ENCODE measurements at places on chromosomes 2 and 18.

GRCh38 chr2:229431327-229431954 lies 160.4 kb upstream of the PID1 start:
- DNase-seq = no peak

- no peak for DNase-seq
Measured at GRCh38 chr2:204264085-204264553, 281.2 kb upstream of the PARD3B start.

GRCh38 chr2:71243634-71244301 lies 16.9 kb upstream of the PAIP2B start:
- DNase-seq = no peak

- DNase-seq = no peak
Measured at GRCh38 chr2:54233832-54234649, 22.0 kb downstream of the TSPYL6 start.

DNA sequence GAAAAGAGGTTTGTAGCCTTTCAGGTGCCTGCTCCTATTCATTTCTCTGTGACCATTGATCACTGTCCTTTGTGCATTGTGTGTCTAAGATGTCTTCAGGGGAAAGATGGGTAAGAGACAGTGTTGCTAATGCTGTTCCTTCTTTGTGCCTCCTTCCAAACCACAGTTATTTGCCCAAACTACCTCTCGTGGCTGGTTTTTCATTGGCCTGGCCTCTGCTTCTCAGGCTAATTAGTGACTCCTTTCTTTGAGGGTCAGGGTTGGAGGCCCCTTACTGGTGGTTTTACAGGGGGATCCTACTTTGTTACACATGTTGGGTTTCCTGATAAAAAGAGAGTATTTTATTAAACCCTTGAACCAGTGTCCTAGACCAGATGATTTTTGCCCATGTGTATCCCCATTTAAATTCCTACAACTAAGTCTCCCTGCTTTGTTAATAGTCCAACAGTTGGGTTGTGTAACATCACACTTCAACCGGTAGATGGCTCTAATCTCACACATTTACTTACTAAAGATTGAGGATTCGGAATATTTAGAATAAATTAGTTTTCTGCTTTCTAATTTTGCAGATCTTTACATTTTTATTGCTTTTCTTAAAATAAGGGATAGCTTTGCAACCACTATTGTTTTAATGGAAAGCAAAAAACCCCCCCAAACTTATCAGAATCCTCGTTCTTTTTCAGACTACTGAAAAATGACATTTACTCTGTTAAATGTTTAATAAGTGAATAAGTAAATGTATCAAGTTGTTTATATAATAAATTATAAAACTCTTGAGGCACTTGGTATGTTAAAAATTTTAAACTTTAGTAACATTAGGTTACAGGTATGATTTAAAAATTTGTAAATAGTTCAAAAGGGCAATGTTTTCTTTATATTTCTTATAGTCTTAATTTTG lies 2.4 kb downstream of the MARS2 start:
- no peak for DNase-seq

GRCh38 chr2:178844269-178844668 lies 37.0 kb upstream of the TTN start:
- DNase-seq = no peak

- DNase-seq = no peak
Measured at GRCh38 chr2:236847538-236848263, 238.0 kb upstream of the COPS8 start.

GRCh38 chr2:96832754-96833507 lies 10.9 kb downstream of the ANKRD23 start:
- no peak for DNase-seq

GRCh38 chr2:134449157-134449556 lies 195.3 kb downstream of the MGAT5 start:
- no peak for DNase-seq

- no peak for DNase-seq
Measured at GRCh38 chr2:65528241-65528574, 95.8 kb upstream of the SPRED2 start.

GRCh38 chr2:31365834-31366505 lies 48.6 kb downstream of the XDH start:
- no peak for DNase-seq

DNA sequence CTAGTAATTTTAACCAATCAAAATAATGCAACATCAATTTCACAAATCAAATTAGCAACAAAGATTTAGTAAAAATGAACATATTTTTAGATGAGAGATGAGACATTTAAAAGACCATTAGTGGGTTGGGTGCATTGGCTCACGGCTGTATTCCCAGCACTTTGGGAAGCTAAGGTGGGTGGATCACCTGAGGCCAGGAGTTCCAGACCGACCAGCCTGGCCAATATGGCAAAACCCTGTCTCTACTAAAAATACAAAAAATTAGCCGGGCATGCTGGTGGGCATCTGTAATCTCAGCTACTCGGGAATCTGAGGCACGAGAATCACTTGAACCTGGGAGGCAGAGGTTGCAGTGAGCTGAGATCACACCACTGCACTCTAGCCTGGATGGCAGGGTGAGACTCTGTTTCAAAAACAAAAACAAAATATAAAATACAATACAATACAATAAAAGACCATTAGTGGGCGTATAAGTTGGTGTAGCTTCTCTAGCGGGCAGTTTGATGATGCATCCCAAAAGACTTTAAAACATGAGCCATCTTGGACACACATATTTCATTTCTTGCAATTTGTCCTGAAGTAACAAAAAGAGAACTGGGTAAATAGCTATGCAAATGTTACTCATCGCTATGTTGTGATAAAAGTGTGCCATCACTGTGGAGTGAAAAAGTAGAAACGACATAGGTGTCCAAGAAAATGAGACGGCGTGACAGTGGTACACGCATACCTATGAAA lies 101.8 kb downstream of the COL6A3 start:
- DNase-seq = no peak

DNA sequence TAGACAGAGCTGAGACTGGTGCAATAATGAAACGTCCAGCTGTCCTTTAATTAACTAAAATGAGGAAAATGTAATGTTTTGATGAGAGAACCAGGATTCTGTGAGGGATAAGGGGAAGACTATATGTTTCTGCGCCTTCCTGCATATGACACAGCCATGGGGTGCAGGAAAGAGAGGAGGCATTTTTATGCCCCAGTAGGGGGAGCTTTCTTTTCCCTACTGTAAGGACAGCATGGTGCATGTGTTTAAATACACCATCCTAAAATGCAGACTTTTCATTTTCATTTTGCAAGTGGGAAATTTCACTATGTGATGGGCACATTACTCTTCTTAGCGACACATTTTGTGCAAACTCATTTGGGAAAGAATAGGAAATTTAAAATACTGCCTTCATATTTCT lies 446.1 kb downstream of the ARHGAP15 start:
- DNase-seq = no peak

GRCh38 chr2:177806025-177806424 lies 266.6 kb downstream of the PDE11A start:
- no peak for DNase-seq

- no peak for DNase-seq
Measured at GRCh38 chr2:219507581-219508443, 6.5 kb upstream of the ASIC4 start.

- no peak for DNase-seq
Measured at GRCh38 chr2:236359426-236360045, 95.3 kb upstream of the ASB18 start.

- no peak for DNase-seq
Measured at GRCh38 chr2:20091305-20091991, 40.0 kb upstream of the LAPTM4A start.

GRCh38 chr2:16249246-16250055 lies 309.1 kb downstream of the MYCN start:
- DNase-seq = no peak

- no peak for DNase-seq
Measured at GRCh38 chr2:16079637-16080036, 139.3 kb downstream of the MYCN start.

DNA sequence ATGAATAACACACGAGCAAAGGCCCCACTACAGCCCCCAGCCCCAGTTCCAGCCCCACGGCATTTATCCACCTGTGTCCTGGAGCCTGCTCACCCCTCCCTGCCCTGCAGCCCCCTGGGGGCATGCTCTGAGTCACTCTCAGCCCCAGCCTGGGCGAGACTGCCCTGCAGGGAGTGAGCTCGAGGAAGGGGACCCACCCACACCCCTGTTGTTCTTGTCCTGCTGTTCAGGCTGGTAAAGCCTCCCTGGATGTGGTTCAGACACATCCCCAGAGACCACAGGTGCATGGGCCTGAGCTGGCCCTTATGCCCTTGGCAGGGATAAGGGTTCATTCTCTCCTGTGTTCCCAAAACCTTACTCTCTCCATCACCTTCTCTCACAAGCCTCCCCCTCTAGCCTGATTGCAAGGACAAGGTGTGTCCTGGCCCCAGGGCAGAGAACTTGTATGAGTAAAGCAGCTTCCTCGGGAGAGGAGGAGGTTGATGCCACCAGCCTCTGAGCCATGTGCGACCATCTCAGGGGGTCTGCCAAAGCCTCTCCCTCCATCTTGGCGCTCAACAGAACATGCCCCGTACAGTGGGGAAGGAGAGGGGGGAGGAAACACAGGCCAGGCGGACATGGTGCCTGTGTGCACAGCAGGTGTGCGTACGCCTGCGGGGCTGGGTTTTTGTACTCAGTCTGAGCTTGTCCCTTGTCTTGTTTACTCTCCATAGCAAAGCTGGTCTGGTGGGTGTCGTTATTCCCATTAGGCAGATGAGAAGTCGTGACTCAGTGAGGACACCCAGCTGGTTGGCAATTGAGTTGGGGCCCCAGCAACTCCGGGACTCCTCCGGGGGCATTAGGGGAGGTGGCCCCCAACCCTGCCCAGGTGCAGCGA lies 64.4 kb downstream of the CIB4 start:
- no peak for DNase-seq

DNA sequence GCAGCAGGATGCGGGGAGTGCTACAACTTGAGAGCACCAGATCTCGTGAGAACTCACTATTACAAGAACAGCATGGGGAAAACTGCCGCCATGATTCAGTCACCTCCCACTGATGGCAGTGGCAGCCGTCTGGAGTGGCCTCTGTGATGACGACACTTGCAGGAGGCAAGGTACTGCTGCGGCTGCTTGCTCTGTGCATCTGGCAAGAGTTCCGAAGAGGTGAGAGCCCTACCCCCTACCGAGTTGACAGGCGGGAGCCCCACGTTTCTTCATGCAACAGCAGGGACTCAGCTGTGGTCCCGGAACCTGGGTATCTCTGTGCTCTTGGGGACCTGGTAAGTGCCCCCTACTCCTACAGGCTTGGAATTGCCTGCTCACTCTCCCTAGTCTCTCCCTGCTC lies 1672.7 kb upstream of the TMEFF2 start:
- no peak for DNase-seq

- DNase-seq = no peak
Measured at GRCh38 chr2:45950606-45951005, 299.1 kb downstream of the PRKCE start.
